Right cardiac atrium (tissue), 5 donors: ENCODE measurements at places on chromosomes 1 and 21. TPM values are rescaled to one million over a fixed set of nuclear protein-coding genes. Genes with fewer than 3 reads are reported as not detected.

DNA sequence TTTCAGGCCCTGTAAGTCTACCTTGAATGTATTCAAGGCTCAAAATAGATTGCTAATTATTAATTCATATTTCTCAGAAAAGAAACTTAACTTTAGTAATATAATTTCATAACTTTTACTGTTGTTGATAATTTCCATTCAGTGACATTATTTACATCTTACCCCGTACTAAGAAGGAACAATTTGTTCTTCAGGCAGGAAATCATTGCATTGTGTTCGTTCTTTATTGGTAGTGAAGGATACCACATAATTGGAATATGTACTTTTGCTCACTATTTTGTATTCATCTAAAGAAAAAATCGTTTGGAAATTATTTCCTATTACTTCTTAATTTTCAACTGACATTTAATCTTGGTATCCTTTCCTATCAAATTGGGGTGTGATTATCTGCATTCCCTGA, 39.4 kb downstream of the CTTNBP2NL start:
- no peak for DNase-seq

DNA sequence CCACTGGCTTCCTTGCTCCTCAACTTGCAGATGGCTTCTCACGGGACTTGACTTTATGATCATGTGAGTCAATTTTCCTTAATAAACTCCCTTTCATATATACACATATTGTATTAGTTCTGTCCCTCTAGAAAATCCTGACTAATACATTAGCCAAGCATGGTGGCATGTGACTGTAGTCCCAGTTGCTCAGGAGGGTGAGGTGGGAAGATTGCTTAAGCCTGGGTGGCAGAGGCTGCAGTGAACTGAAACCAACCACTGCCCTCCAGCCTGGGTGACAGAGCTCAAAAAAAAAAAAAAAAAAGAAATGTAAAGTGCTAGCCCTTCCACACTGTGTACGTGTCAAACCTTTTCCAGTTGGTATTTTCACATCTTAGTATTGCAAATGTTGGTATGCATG, 857.0 kb downstream of the LTN1 start:
- no peak for DNase-seq

- DNase-seq = no peak
These were observed 31.4 kb downstream of the AK2 start for GRCh38 chr1:33005117-33005837.

DNA sequence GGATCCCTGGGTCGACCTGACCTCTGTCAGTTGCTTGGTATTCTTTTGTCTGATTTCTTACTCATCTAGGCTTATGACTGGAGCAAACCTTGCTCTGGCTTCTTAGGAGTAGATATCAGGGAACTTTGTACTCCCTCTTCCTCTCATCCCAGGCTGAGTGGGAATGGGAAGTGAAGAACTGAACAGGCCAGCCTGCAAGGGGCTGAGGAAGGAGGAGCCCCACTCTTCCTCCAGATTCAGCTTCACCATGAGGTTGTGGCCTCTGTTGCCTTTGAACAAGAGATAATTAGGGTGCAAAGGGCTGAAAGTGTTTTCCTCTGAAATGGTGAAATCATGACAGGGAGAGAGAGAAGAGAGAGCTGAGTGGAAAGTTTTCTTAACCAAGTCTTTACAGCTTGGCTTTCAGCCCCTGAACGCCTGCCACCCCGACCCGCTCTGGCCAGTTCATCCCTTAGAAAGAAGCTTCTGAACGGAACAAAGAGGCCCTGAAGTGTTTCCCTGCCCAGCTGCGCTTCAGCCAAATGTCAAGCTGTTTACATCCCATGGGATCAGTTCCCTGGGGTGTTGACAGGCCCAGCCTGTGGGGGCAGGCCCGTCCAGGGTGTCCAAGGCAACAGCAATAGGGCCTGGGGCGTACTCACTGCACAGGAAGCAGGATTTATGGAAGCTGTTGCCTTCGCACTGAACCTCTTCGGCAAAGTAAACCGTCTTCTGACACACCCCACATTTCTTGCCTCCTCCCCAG, 11.2 kb downstream of the CSRP1 start:
- DNase-seq = peak; percentile 94

Gene REN
- total RNA-seq = 0.51 TPM
